ENCODE measurements at places on chromosomes 6 and 20.

DNA sequence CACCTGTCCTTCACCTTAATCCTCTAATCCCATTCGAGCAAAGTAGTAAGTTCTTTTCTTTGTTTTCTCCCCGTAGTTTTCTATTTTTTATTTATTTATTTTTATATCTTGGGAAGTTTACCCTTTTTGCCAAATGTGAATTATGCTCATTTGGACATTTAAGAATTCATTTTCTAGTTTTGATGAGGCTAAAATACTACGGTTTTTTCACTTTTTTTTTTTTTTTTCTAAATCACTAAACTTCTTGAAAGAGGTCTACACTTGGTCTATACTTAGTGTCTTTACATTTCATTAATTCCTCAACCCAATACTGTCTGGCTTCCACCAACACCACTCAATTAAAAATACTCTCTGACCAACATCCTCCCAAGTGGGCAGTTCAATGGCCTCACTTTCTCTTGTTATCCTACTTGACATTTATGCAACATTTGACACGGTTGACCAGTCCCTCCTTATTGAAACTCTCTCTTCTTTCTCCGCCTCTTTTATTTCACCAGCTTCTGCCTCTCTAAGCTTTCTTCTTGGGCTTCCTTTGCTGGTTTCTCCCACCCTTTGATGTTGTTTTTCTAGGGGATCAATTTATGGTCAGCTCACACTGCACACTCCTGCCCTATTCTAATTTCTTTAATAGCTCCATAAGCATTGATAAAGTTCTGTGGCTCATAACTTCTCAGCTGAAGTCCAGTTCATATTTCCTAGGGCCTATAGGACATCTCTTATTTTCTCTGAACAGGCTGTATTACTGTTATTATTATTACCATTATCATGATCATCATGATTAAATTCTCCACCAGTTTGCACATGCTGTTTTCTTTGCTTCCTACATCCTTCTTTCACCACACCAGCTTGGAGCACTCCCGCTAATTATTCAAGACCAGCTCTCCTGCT is 72.6 kb upstream of the CITED2 start:
- no peak for DNase-seq

DNA sequence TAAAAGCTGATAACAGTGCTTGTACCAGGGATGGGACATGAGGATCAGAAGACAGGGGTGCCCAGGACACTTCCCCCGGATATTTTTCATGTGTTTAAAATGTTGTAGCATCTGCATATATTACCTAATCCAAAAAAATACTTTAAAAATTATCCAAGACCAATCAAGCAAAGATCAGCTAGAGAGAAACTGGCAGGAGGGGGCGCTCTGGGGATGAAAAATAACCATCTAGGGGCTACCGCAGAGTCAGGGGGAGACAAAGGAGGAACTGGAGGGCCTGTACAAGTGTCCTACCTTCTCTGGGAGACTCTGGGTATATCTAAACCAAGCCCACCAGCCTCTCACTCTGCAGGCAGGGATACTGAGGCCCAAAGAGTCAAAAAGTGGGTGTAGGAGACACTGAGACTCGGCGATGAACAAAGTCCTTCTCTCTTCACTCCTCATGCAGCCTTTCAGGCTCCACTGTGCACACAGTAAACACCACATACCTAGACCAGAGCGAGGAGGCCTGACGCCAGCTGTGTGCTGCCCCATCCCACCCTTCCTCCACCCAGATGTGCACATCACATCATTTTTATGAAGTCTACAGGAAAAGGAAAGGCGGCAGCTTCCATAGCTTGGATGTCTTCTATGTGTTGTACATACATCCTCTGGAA is 9.8 kb downstream of the RIMS4 start:
- DNase-seq: no peak

- no peak for DNase-seq
Measured at GRCh38 chr6:129309154-129309553, 400.8 kb downstream of the ARHGAP18 start.

- DNase-seq: no peak
Measured at GRCh38 chr6:161105408-161105807, 113.8 kb downstream of the MAP3K4 start.

DNA sequence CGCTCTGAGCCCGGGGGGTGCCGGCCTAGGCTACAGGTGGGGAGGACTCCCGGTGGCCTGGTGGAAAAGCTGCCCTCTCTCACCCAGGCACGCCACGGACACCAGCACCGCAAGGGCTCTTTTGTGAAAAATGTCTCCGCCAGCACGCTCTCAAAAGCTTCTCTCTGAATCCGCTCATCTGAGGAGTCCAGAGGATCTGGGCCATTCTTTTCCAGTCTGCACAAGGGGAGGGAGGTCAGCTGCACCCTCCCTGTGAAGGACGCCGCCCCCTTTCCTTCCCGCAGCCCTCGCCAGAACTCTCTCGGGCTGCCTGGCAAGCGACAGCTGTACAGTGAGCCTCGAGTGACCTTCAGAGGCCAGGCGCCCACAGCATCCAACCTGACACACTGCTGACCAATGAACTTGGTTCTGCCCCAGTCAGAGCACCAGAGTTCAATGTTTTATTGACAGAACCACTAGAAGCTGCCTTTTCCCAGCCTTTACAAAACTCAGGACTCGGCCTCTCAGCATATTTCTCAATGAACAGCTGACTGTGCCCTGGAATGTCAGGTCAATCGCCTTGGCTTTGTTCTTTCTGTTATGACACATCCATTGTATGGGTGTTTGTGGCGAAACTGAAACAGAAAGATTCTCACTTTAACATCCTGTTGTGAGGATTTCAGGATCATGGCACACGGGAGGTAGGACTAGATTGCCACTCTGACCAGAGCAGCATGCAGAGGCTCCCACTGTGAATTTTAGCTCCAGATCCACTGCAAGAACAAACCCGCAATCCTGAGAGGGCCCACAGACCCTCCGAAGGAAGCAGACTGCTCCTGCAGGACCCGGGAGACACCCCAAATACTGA is 26.7 kb downstream of the SERPINB9 start:
- no peak for DNase-seq

- no peak for DNase-seq
Measured at GRCh38 chr6:163708466-163708865, 293.9 kb downstream of the QKI start.

DNA sequence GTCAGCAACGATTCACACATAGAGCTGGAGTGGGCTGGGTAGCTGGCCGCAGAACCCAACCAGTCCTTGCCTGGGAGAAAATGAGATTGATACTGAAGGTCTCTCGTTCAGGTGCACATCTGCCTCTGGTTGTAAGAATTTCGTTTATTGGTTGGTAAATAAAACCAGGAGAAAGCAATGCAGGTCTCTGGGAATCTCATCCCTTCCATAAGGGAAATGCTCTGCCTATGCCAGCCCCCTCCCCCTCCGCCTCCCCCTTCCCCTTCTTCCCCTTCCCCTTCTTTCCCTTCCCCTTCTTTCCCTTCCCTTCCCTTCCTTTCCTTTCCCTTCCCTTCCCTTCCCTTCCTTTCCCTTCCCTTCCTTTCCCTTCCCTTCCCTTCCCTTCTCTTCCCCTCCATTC is 107.3 kb downstream of the DTD1 start:
- no peak for DNase-seq

GRCh38 chr6:34066772-34067770 is 78.8 kb downstream of the GRM4 start:
- no peak for DNase-seq

- no peak for DNase-seq
Measured at GRCh38 chr6:30544666-30545272, 11.5 kb downstream of the GNL1 start.

DNA sequence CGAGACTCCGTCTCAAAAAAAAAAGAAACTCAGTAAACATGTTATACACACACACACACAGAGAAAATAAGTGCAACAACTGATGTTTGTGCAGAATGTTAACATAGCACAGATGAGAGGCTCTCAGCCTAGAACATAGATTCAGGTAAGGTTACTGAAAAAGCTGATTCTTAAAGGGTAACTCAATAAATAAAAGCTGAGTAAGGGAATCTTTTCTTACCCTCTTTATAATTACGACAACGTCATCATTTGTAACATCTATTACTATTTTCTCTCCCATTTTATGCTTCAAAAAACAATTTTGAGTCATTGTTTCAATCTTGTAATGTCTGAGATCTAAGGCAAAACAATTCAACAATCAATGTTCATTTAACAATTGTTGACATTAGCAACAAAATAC is 644.8 kb downstream of the RFPL4B start:
- no peak for DNase-seq

- no peak for DNase-seq
Measured at GRCh38 chr6:162090734-162091133, 636.8 kb downstream of the PRKN start.

DNA sequence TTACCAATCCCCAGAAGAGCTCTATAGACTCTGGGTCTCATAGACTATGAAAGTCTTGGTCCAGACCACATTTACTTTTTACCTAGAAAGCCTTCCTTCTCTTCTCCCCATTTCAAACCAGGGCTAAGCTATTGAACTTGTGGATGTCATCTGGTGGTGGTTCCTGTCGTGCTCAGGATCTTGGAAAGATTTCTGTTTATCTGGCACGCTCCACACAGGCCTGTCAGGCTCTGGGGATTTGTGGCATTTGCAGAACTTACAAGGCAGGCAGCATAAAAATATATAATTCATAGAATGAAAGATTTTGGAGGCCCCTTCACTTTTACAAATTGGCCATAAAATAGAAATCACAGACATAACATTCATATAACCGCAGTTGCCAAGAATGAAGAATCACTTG is 188.1 kb downstream of the UST start:
- no peak for DNase-seq

- DNase-seq: no peak
Measured at GRCh38 chr6:137762168-137763090, 104.6 kb upstream of the TNFAIP3 start.

DNA sequence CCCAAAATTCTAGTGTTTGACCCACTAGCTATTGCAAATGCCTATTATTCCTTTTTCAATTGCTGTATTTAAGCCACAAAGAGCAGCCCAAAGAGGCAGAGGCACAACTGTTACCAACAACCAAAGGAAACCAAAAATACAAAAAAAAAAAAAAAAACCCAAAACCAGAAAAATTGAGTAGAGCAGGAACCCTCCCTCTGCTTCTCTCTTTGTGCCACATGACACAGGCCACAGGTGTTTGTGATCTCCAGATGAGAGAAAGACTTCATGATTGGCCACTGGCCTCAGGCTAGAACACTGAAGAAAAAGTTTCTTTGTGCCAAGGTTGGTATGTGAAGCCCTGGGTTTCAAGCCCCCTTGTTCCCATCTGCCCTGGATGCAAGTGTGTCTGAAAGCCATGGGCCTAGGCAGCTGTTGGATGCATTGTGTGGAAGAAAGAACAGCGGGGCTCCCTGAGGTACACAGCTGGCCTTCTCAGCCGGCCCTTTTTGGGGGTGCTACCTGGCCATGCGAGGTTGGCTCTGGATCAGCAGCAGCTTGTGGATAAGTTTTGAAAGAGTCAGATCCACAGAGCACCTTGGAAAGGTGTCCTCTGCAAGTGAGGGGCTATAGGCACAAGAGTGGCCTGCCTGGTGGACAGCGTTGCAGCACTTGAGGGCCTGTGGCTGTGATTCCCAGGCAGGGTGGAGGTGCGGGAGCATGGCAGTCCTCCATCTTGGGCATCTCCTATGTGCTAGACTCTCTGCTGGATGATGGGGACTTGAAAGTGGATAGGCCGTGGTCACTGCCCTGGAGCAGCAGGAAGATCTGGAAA is 204.5 kb downstream of the ZDHHC14 start:
- DNase-seq: no peak

DNA sequence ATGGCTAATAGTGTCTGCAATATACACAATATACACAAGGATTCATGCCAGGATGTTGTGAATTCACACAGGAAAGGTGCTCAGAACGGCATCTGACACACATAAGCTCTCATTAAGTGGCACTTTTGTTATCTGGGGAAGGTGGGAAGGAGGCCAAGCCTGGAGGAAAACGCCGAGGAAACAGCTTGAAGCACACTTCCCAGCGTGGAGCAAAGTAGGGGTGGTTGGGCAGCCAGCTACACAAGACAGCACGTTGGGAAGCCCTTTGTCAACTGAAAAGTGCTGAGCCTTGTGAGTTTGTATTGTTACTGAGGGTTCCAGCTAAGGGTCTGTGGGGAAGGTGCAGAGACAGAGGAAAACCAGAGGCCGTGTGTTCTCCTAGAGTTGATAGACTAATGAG is 181.0 kb downstream of the ZMYND8 start:
- DNase-seq: no peak

DNA sequence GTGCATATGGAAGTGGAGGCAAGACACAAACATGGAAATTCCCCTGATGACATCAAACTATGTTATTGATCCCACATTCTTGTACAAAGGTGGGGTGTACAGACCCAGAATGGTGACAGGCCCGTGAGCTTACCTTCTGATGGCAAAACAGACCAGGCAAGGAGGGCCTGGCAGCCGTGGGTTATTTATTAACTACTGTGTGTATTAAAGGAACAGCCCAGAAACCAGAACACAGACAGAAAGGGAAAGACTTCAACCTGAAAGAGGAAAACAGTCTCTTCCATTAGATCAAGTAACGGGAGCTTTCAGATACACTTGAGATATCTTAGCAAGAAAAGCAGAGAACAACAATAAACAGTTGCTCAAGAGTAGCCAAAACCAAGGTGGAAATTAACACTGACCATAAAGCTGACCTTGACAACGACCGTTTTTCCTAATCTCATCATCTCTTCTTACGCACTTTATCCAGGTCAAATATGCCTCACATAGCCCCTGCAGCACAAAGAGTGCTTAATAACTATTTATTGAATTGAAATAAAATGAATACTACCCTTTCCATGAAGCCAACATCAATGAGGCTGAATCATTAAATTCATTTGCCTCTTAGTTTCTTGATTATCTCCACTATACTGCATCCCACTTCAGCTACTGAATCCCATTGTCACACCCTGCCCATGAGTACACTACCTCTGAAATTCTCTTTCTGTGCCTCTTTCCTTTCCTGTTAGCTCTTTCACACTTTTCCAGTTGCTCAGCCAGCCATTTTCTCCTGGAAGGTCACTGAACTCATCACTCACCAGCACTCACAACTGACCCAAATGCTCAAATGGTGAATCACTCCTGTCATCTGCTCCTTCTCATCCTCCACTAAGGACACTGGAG is 67.4 kb downstream of the MOXD1 start:
- no peak for DNase-seq

- no peak for DNase-seq
Measured at GRCh38 chr20:23684261-23684660, 4.6 kb downstream of the CST4 start.

- no peak for DNase-seq
Measured at GRCh38 chr6:115765966-115766365, 294.7 kb downstream of the FRK start.

DNA sequence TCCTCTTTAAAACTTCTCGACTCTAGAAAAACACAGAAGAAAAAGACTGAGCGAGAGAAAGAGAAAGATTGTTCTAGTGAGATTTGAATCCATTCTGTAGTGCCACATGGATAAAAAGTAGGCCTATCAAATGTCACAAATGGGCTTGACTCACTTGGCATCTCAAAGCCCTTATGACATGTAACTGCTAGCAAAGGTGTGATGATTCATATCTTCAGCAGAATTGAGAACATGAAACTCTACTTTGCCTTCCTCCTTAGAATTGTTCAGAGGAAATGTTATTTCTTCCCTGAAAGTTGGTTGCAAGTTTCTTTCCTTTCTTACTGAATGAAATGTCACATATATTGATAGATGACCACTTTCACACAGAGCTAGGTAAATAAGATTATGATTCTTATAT is 40.4 kb upstream of the DUSP22 start:
- DNase-seq: no peak

GRCh38 chr20:48282591-48283228 is 497.4 kb upstream of the SULF2 start:
- no peak for DNase-seq
